ENCODE measurements at places on chromosomes 1 and 21.

- no peak overlapping the region for H3K27ac ChIP-seq
- no peaks in the 10 kb centered on the region for H3K27me3 ChIP-seq
- no peak overlapping the region for H3K4me3 ChIP-seq
Observed at GRCh38 chr1:55052221-55053142, 13.1 kb downstream of the PCSK9 start.

DNA sequence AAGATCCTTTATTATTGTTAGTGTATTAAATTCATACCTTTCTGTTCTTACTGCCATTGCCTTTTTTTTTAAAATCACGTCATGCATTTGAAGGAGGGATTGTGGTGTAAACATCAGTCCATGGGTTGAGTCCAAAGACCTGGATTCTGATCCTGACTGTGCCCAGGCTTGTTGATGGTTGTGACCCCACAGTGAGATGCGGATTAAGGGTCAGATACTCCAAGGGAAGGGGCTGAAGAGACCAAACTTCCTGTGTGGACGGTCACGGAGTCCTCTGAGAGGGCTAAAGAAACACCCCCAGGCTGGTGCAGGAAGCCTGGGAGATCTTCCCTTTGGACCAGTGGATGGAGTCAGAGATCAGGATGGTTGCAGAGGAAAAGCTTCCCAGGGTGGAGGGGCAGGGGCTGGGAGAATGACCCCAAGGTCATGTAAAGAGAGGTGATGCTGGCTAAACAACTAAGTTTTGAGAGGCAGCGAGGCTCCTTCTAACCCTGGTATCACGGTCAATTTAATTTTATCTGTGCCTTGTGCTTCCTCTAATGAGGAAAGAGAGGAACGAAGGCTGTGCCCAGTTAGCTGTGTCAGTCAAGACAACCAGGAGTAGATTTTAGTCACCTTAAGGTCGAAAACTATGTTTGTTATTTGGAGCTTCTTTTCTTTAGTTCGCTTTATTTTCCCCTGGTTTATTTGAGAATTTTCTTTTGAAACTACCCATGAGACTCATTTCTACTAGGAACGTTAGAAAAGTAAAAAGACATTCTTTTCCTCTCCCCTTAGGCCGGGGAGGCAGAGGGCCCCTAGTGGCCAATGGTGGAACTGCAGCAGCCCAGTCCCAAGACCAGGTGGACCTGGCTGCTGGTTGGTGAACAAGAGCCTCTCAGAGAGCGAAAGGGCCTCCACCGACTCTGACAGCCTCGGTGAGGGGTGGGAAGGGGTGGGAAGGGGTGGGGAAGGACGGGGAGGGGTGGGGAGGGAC lies 8.7 kb upstream of the GPR161 start:
- no peaks in the 10 kb centered on the region for H3K36me3 ChIP-seq
- H3K4me3 ChIP-seq = no peak overlapping the region
- DNase-seq = peak; percentile 96
- H3K27ac ChIP-seq = peak overlapping the region; percentile 4

- no peaks in the 10 kb centered on the region for H3K4me1 ChIP-seq
- no peak overlapping the region for H3K27ac ChIP-seq
- H3K4me3 ChIP-seq = no peak overlapping the region
- no peak for DNase-seq
Observed at GRCh38 chr1:29648798-29649188, 412.5 kb downstream of the PTPRU start.

- H3K27me3 ChIP-seq = no peaks in the 10 kb centered on the region
- no peaks in the 10 kb centered on the region for H3K4me1 ChIP-seq
- no peak for DNase-seq
- H3K4me3 ChIP-seq = no peak overlapping the region
- no peak overlapping the region for H3K27ac ChIP-seq
Observed at GRCh38 chr1:190738317-190738716, 260.7 kb upstream of the BRINP3 start.

GRCh38 chr21:43657355-43658087 lies 1.8 kb downstream of the HSF2BP start:
- no peaks in the 10 kb centered on the region for H3K27me3 ChIP-seq
- no peak overlapping the region for H3K27ac ChIP-seq
- DNase-seq = no peak
- peaks cover 46% of the 10 kb centered on the region for H3K4me1 ChIP-seq
- peaks cover 7% of the 10 kb centered on the region for H3K36me3 ChIP-seq

GRCh38 chr1:36177589-36178431 lies 21.9 kb downstream of the MAP7D1 start:
- no peak for DNase-seq
- H3K27me3 ChIP-seq = no peaks in the 10 kb centered on the region
- peak overlapping the region; percentile 33 for H3K27ac ChIP-seq
- H3K36me3 ChIP-seq = peaks cover 3% of the 10 kb centered on the region
- H3K4me1 ChIP-seq = peaks cover 13% of the 10 kb centered on the region

- no peak overlapping the region for H3K27ac ChIP-seq
- H3K27me3 ChIP-seq = no peaks in the 10 kb centered on the region
- no peak overlapping the region for H3K4me3 ChIP-seq
Observed at GRCh38 chr21:44000360-44000759, 11.7 kb upstream of the TRAPPC10 start.

DNA sequence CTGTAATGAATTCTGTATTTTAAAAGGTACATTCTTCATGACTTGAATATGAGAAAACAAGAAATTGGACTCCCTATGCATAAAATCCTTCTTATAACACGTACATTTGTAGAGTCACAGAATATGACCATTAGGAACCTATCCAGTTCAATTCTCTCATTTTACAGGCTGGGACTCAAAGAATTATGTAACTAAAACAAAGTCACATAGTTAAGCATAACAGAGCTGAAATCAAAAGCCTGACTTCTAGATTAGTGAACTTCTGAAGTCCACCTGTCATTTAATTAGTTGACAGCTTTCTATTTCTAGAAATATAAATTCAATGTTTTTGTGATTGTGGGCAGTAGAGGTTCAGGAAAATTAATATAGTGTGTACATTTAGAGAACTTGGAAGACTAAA lies 20.3 kb upstream of the TTLL7 start:
- no peaks in the 10 kb centered on the region for H3K4me1 ChIP-seq
- no peak overlapping the region for H3K4me3 ChIP-seq
- no peak for DNase-seq
- H3K27ac ChIP-seq = no peak overlapping the region
- no peaks in the 10 kb centered on the region for H3K27me3 ChIP-seq

DNA sequence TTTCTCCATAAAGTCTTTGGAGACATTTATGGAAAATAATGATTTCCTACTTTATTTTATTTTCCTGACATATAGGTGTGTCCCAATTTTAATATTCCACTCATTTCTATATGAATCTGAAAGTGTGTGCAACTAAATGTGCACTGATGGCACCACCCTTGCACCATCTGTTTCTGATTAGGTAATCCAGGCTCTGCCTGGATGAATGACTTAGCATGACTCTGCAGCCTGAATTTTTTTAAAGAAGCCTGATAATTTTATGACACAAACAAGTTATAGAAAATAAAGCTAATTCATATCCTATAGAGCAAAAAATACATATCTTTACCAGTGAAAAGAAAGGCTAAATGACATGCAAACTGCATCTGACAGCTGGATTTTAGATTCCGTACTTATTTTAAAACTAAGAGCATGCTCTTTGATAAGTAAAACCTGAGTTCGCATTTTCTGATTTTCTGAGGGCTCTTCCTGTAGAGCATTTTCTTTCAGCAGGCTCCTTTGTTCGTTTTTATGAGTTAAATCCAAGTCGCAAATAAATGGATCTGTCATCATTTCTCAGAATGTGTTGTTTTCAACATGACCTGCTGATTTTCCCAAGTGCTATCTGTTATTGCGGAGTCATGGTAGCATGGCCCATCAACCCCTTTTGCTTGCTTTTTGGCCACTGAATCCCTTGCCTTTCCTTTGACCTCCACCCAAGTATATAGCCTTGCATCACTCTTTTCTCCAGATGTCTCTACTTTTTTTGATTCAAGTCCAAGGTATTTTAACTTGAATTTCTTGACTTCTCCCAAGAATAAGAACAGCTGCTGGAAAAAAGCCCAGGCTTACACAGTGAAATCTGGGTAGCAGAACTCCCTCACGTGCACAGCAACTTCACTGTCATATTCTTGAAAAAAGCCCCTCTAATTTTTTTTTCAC lies 52.8 kb upstream of the LYPLAL1 start:
- H3K36me3 ChIP-seq = no peaks in the 10 kb centered on the region
- H3K27me3 ChIP-seq = no peaks in the 10 kb centered on the region
- DNase-seq = no peak

- H3K4me1 ChIP-seq = peaks cover 31% of the 10 kb centered on the region
- no peaks in the 10 kb centered on the region for H3K27me3 ChIP-seq
- no peak for DNase-seq
- H3K4me3 ChIP-seq = no peak overlapping the region
- H3K27ac ChIP-seq = no peak overlapping the region
Observed at GRCh38 chr1:117045644-117046043, 14.5 kb upstream of the TTF2 start.

DNA sequence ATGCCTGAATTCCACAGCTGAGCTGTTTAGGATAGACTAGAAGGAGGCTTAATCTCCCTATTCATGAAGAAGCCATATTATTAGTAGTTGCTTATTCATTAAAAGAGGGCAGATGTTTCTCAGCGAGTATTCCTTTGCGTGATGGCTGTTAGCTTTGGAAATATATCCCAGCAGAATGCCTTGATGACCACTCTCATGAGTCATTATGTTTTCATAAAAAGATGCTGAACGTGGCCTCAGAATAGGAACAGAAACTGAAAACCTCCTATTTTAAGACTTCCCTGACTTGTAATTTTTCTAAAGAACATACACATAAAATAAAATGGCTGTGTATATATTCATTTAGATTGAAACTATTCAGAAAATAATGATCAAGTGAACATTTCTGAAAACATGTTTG lies 9.6 kb upstream of the PLA2G4A start:
- no peak for DNase-seq
- H3K36me3 ChIP-seq = no peaks in the 10 kb centered on the region
- H3K27me3 ChIP-seq = no peaks in the 10 kb centered on the region
